Stimulated activated CD4-positive, alpha-beta T cell treated with anti-CD3 and anti-CD28 coated beads, Interleukin-4, amount 100 ng/mL, for 24 hours (primary cell): ENCODE measurements at places on chromosomes 7 and 10.

DNA sequence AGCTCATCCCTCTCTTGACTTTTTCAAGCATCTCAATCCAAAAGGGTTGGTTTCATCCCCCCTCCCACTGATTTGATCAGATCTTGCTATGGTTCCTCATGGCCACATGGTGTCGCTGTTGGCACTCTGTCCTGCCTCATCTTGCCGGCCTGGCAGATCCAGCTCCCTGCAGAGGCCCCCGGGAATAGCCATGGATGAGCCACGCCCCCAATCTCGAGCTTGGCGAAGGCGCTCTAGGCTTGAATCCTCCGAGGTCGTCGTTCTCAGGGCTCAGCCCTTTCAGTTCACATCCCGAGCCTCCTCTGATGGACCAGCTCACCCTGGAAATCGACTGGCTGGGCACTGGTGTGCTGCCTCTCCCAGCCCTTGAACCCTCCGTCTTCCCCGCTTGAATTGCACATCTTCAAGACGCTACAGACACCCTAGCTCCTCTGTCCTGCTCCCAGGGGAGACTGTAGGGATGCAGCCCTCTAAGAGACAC lies 628.7 kb downstream of the TYW1 start:
- peak; percentile 3 for DNase-seq

GRCh38 chr10:79023240-79024162 lies 45.3 kb upstream of the ZMIZ1 start:
- DNase-seq, result no peak

GRCh38 chr10:129894698-129895097 lies 69.4 kb downstream of the EBF3 start:
- no peak for DNase-seq

- no peak for DNase-seq
Measured at GRCh38 chr10:101858723-101859500, 15.3 kb upstream of the KCNIP2 start.

DNA sequence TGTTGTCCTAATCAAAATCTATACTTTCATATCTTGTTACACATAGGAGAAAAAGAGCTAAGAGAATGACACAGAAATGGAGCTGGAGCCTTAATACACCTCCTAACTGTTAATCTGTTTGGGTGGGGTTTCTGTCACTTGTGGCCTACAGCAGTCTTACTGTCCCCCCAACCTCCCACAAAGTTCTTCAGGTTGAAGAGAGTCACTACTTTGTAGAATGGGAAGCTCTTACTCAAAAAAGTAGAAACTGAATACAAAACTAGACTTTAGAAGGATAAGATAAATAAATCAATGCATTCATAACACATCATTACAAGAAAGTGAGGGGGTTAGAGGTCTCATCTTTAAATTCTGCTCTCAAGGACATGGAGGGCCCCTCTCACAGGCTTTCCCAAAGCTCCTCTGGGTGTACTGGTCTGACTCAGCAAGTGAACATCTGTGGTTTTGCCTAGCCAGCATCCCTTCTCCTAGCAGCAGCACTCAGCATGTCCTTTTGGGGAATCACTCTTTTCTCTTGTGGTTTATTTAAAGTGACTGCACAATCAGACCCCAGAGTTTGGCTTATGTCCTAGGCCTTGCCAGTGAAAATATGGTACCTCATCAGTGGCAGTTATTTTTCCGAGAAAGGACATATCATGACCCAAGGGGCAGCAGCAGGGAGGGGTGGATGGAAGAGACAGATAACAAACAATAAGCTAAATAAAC lies 2.0 kb upstream of the BLVRA start:
- DNase-seq, result no peak

DNA sequence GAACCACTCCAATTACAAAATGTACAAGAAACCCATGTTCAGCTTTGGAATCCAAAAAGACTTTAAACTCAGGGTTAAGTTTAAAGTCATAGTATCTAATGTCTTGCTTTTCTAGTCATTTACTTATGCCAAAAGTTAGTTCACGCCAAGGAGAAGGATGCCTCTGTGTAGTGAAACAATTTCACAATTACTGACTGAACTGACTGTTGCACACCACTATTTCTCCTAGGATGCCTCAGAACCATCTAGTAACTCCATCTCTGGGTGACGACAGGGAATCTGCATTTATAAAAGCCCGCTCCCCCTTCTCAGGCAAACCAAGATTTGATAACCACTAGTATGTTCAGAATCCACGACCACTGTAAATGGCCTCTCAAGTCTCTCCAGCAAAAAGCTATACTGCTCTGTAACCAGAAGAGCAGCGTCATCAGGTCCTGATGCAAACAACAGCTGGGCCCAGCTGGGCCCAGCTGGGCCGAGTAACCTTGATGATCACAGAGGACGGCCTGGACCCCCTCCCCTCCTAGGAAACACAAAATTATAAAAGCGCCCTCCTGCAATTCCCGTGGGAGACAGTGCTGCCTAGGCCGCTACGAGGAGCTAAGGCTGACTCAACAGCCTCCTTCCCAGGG lies 680 bp upstream of the ADO start:
- no peak for DNase-seq

DNA sequence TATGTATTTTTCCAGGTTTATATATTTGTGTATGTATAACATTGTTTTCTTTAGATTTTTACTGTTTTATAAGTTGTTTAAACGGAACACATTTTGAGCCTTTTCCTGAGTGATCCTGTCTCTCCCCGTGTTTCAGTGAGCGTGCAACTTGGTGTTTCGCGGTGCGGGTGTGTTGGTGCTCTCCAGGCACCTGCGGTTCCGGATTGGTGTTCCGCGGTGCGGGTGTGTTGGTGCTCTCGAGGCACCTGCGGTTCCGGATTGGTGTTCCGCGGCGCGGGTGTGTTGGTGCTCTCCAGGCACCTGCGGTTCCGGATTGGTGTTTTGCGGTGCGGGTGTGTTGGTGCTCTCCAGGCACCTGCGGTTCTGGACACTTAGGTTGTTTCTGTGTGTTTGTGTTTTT lies 20.6 kb downstream of the DYNC2I1 start:
- no peak for DNase-seq

DNA sequence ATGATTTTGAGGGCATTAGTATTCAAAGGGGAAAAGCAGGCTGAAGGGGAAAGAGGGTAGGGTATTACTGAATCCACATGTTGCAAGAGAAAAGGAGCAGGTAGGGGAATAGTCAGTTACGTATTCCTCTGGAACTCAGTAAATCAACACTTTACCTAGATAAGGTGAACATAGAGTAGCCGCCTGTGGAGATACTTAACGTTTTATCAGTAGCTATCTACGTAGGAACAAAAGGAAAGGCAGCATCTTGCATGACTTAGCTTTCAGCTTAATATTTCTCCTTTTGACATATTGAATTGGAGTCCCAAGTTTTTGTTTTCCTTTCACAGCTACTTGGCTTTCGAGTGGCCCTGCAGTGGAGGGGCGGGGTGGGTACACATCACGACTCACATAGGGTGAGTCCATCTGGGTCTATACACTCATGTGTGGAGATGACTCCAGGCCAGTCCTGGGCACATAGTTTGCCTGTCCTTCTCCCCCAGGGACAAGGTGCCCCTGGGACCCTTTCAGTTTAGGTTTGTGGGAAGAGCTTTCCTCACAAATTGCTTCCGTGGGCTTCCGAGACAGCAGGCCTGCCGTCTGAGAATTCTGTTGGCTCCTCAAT lies 48.1 kb downstream of the CCNY start:
- no peak for DNase-seq

- no peak for DNase-seq
Measured at GRCh38 chr7:122790132-122790531, 87.4 kb upstream of the RNF148 start.

GRCh38 chr10:12422189-12422588 lies 72.8 kb downstream of the CAMK1D start:
- no peak for DNase-seq

DNA sequence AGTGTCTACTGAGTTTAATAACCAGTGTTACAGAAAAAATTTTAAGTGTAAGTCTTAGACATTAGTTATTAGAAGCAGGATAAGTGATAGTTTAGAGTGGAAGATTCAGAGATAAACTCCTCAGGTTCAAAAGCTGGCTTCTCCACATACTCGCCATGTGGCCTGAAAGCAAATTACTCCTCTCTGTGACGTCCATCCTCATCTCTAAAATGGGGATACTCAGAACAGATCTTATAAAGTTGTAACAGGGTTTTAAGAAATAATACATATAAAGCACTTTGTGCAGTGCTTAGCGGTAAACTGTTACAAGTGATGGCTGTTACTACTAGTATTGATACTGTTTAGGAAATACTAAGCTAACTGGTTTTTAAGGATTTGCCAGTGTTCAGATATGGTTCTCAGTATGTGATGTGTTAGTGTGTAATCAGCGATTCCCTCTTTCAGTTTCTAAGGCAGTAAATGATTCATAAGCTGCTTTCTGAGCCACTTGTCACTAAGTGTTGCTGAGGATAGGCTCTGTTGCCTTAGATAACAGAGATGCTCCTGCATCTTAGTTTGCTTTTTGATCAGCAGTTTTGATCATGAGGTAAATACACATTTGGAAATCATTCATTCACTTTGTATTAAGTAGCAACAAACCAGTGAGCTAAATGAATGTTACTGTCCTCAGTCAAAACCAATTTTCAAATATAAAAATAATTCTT lies 58.7 kb downstream of the CYP51A1 start:
- no peak for DNase-seq

DNA sequence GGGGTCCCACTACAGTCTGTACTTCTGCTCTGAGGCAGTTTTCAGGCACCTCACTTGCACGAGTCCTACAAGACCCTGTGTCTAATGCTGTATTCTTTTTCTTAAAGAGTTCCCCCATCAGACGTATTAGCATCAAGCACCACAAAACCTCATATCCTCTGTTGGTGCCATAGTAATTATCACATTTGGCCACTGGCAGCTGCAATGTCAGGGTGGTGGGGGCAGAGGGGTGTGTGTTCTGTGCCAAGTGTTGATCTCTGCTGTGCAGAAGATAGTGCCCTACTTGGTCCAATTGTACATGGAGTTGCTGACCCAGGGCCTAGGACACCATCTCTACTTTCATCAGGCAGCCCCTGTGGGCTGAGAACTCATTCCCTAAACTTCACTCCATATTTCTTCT lies 20.0 kb upstream of the JAZF1 start:
- no peak for DNase-seq

DNA sequence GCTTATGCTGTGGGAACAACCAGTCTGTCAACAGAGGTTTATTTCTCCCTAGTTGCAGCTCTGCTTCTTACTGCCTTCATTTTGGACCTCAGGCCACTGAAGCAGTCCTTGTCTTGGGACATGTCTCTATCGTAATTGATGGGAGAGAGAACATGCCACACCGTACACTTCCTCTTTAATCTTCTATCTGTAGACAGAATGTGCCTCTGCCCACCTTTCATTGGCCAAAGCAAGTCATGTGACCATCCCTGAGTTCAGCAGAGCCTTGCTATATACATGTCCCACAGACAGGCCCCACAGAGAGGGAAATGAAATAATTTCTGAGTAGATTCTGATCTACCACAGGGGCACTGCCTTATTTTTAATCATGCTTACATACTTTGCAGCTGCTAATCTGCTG lies 98.0 kb downstream of the KCND2 start:
- DNase-seq, result no peak

DNA sequence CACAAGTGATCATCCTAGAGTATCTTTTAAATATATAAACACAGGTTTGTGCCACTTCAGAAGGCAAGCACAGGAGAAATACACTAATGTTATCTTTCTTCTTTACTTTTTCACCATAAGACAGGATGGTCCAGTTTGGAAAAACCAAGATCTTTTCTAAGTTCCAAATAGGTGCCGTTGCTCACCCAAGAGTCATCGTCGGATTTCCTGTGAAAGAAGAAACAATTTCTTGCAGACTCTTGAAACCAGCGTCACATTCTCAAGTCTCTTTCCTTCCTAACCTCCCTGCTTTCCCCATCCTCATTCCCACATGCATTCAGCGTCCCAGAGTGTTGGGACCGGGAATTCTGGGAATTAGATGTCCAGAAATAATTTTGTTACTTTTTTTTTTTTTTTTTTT lies 42.8 kb upstream of the GSDME start:
- DNase-seq, result no peak

DNA sequence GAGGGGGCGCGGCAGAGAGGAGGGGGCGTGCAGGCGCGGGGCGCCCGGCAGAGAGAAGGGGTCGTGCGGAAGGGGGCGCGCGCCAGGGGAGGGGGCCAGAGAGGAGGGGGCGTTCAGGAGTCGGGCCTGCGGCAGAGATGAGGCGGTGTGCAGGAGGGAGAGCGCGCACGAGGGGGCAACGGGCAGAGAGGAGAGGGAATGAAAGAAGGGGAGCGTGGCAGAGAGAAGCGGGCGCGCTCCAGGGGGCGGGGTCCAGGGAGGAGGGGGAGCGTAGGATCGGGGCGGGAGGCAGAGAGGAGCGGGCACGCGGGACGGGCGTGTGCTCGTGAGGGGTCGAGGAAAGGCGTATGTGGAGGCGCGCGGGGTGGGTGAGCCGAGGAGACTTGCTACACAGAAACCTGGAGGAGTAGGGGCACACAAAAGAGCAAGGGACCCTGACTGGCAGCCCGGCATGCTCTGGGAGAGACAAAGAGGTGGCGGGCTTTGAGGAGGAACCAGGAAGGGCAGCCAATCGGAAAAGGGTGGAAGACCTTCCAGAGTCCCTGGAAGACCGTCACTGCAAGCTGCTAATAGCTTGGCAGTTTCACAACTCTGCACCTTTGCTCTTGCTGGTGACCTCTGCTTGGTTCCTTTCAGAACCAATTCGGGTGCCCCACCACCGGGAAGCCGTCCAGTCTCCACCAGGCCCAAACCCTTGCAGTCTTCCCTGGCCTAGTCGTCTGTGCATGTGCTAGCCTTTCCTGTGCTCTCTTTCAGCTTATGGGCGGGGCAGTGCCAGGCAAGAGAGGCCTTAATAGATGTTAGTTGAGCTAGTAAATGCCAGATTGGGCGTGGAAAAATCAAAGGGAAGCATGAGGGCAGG lies 639 bp downstream of the DYDC2 start:
- no peak for DNase-seq

DNA sequence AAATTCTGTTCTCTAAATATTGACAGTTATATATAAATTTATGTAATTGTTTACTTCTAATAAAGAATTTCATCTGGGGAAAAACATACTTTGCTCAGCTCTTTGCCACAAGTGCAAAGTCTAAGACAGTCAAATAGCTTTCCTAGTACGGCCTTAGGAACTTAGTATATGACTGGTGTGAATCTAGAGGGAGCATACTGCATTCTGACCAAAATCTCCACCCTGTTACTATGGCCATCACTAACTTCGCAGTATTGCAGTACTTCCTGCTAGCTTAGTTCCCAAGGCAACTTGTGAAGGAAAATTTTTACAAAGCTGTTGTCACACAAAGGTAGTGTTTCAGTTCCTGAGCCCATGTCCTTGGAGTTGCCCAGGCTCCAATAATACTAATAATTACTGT lies 181.5 kb downstream of the CFTR start:
- no peak for DNase-seq

DNA sequence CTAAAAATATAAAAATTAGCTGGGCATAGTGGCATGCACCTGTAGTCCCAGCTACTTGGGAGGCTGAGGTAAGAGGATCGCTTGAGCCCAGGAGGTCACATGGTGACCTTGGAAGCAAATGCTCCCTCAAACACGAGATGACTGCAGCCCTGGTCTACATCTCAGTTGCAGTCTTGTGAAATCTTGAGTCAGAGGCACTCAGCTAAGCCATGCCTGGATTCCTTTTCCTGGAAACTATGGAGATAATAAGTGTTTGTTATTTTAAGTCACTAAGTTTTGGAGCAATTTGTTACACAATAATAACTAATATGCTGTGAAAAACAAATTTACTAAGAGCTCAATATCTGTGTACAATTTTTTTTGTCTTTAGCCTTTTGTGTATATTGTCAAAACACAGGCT lies 284.3 kb upstream of the KAT6B start:
- DNase-seq, result no peak
